ENCODE measurements at places on chromosomes 3 and 15. TPM values are rescaled to one million over a fixed set of nuclear protein-coding genes. Genes with fewer than 3 reads are reported as not detected.

DNA sequence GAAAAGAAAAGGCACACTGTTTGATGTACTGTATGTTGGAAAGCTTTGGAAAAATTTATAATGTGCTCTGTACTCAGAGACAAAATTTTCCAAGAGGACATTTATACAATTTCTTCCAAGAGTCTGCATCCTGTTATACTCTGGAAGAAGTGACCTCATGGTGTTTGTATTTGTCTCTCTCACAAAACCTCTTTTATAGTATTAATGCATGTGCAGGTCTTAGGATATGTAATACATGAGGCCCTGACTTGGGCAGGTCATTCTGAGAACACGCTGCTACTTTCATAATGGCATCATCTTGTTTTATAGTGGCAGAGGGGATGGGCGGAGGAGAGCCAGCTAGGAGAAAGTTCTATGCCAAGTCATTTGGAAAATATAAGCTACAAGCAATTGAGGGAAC lies 72.0 kb upstream of the P3H2 start:
- no peak for DNase-seq
- H3K27ac ChIP-seq, result no peak overlapping the region
- no peaks in the 10 kb centered on the region for H3K27me3 ChIP-seq
- no peaks in the 10 kb centered on the region for H3K36me3 ChIP-seq

The TRH gene
- 0.13 TPM for total RNA-seq

The PP2D1 gene
- total RNA-seq, result not detected

DNA sequence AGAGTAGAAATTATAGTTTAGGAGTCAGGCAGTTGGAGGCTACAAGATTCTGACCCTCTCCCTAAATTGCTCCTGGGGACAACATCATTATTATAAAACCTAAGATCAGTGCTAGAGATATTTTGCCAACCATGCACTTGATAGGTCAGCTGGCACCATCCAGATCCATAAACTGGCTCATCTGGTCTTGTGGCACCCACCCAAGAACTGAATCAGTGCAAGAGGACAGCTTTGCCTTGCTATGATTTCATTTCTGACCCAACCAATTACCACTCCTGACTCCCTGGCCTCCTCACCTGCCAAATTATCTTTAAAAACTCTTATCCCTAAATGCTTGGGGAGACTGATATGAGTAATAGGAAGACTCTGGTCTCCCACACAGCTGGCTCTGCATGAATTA lies 461.1 kb upstream of the TGFBR2 start:
- no peak overlapping the region for H3K4me3 ChIP-seq
- peaks cover 4% of the 10 kb centered on the region for H3K36me3 ChIP-seq

DNA sequence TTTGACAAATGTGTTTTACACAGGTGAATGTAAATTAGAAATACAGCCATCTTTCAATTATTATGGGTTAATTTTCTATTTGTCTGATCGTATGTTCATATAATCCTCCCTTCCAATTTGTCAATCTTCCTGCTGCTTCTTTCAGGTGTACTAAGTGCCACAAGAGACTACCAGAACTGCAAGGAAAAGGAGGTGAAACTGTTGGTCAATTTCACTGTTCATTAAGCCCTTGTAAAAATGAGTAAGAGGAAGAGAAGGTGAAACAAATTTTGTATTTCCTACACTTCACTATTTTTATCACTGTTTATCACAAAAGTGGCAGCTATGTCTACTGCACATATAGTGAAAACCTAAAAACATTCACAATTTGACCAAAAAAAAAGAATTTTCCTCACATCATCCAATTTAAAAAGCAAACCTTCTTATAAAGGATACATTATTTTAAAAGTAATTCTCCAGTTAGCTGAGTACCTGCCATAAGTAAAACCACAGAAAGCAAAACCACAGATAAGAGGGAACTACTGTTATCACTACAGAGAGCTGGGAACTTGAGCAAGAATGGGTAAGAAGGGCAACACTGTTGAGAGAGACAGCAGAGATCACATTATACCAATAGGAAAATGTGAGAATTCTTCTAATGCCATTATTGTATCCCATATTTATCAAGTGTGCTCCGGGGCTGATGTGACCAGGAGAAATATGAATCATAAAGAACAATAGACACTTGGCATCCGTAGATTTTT lies 163.0 kb downstream of the TBC1D5 start:
- H3K36me3 ChIP-seq, result no peaks in the 10 kb centered on the region
- no peak overlapping the region for H3K4me3 ChIP-seq

The ACAN gene
- 0.13 TPM for total RNA-seq

DNA sequence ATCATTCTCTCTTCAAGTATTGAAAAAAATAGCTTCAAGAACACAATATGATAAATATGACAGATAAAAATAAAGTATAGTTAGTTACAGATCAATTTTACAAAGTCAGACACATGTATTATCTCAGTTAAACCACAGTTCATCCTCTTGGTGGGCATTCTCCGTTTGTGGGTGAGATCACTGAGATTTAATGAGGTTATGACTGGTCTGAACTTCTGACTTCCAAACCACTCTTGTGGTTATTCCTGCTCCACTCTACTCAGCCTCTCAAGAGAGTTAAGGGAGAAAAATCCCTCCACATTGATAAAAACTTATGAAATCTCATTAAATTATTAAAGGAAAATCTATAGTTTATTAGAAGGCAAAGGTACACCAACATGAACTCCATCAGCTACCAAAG lies 229.9 kb upstream of the LRTM1 start:
- no peak overlapping the region for H3K4me3 ChIP-seq
- H3K36me3 ChIP-seq, result no peaks in the 10 kb centered on the region
- H3K4me1 ChIP-seq, result peaks cover 12% of the 10 kb centered on the region
- no peak overlapping the region for H3K27ac ChIP-seq
- DNase-seq, result no peak

- H3K4me3 ChIP-seq, result no peak overlapping the region
- H3K27ac ChIP-seq, result no peak overlapping the region
- DNase-seq, result no peak
- H3K27me3 ChIP-seq, result peaks cover 95% of the 10 kb centered on the region
These were observed 834 bp upstream of the GREM1 start for GRCh38 chr15:32716915-32717425.

- DNase-seq, result no peak
- no peak overlapping the region for H3K27ac ChIP-seq
- no peak overlapping the region for H3K4me3 ChIP-seq
- H3K27me3 ChIP-seq, result peaks cover 2% of the 10 kb centered on the region
- H3K36me3 ChIP-seq, result no peaks in the 10 kb centered on the region
- peaks cover 39% of the 10 kb centered on the region for H3K4me1 ChIP-seq
These were observed 236.9 kb downstream of the XXYLT1 start for GRCh38 chr3:195034101-195034500.

The ERICH6 gene
- 0.68 TPM for total RNA-seq

The USP4 gene
- 54.5 TPM for total RNA-seq

DNA sequence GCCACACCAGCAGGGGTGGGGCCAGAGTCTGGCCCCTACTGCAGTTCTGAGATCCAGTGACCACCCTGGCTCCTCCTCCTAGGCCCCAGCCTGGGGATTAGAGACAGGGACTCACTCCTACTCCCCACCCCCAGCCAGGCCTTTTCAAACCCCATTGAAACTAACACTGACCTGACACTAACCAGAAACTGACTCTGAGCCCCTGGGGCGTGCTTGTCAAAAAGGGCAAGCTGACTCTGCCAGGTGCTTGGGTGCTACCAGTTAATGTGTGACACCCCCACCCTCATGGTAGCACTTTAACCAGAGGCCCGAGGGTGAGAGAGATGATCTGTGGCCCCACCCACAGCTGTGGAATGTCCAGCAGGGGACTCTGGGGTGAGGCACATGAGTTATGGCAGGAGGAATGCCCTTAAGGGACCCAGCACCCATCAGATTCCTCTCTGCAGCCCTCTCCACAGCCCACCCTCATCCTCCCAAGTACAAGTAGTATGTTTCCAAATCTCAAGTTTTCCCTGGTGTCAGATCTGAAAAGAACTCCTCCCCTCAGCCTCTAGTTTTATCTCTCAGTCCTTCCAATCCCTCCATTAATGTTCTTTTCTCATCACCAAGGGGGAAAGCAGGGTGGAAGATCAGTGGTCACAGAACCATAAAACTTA lies 1.4 kb downstream of the PTH1R start:
- H3K27me3 ChIP-seq, result peaks cover 29% of the 10 kb centered on the region
- peak overlapping the region; percentile 61 for H3K27ac ChIP-seq
- H3K4me1 ChIP-seq, result peaks cover 33% of the 10 kb centered on the region
- H3K36me3 ChIP-seq, result no peaks in the 10 kb centered on the region
- H3K4me3 ChIP-seq, result no peak overlapping the region
- no peak for DNase-seq

- H3K4me3 ChIP-seq, result no peak overlapping the region
- peaks cover 34% of the 10 kb centered on the region for H3K36me3 ChIP-seq
- no peak overlapping the region for H3K27ac ChIP-seq
- H3K27me3 ChIP-seq, result no peaks in the 10 kb centered on the region
- no peaks in the 10 kb centered on the region for H3K4me1 ChIP-seq
These were observed 66.3 kb downstream of the NIPA2 start for GRCh38 chr15:22904736-22905135.

DNA sequence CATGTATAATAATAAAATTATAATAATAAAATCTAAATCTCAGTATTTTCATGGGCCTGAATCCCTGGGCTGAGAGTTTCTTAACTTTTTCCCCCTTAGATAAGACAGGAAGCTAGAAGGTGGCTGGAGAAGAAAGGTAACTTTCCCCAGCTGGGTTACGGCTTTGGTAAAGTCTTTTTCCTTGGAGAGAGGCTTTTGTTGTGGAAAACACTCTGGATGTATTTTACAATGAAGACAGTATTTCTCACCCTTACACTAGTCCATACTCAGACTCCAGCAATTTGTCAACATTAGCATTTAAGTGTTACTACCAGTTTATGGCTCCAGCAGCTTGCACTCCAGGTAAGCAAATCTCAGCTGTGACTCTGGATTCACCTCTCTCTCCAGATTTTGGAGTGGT lies 34.9 kb downstream of the APH1B start:
- H3K27me3 ChIP-seq, result peaks cover 3% of the 10 kb centered on the region
- H3K27ac ChIP-seq, result no peak overlapping the region
- no peak for DNase-seq
- H3K36me3 ChIP-seq, result peaks cover 2% of the 10 kb centered on the region
- H3K4me1 ChIP-seq, result peaks cover 15% of the 10 kb centered on the region

DNA sequence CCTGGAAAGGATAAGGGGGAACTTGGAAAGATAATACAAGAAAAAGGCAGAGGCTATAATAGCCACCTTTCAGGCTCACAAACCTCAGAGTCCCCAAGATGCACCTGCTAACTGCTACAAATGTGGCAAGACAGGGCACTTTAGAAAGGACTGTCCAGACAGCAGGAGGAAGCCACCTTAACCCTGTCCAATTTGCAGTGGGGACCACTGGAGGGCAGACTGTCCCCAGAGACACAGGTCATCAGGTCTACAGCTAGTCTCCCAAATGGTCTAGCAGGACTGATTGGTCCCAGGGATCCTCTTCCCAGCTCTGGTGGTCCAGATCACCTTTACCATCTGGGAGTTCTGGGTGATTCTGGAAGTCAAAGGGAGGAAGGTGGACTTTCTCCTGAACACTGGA lies 882.5 kb upstream of the GBE1 start:
- no peaks in the 10 kb centered on the region for H3K4me1 ChIP-seq
- no peaks in the 10 kb centered on the region for H3K27me3 ChIP-seq
- no peaks in the 10 kb centered on the region for H3K36me3 ChIP-seq
- no peak overlapping the region for H3K4me3 ChIP-seq
- H3K27ac ChIP-seq, result no peak overlapping the region
- no peak for DNase-seq

DNA sequence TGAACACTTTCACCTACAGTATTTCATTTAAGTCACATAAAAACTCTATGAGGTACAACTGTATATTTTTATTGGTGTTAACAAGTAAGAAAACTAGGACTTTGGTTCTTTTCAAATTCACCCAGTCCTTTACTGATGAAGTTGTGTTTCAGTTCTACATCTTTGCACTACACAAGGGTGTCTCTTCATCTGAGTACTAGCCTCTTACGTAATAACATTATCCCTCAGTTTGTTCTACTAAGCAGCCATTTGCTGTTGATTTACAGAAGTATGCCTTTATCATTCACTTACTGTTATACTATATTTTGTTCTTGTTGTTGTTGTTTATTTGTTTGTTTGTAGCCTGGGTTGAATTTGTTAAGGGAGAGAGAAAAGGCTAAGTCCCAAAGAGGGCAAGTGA lies 311.9 kb downstream of the PLOD2 start:
- H3K4me3 ChIP-seq, result no peak overlapping the region
- DNase-seq, result no peak
- H3K4me1 ChIP-seq, result no peaks in the 10 kb centered on the region
- no peaks in the 10 kb centered on the region for H3K27me3 ChIP-seq
- H3K27ac ChIP-seq, result no peak overlapping the region

The WWTR1 gene
- total RNA-seq, result 97.4 TPM

The GABRR3 gene
- total RNA-seq, result not detected

- peak overlapping the region; percentile 2 for H3K4me3 ChIP-seq
- no peak for DNase-seq
- peaks cover 2% of the 10 kb centered on the region for H3K36me3 ChIP-seq
- H3K4me1 ChIP-seq, result peaks cover 27% of the 10 kb centered on the region
These were observed 53.8 kb downstream of the CDCP1 start for GRCh38 chr3:45092132-45093031.

DNA sequence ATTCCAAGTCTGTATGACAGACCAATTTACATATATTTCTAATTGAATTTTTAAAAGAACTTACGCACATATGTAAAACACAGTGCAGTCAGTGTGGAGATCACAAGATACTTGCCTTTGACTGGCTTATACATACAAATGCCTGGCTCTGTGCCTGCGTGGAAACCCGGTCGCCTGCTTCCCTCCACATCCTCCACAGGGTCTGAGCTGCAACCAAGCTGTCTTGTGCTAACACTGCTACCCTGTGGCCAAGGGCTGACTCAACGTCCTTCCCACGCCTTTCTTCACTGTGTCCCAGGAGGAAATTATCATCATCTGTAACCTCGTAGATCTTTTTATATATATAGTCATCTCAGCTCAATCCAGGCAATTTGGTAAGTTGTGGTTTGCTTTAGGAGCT lies 117.0 kb downstream of the WNT7A start:
- no peaks in the 10 kb centered on the region for H3K27me3 ChIP-seq
- no peak overlapping the region for H3K27ac ChIP-seq
- no peak overlapping the region for H3K4me3 ChIP-seq
- peaks cover 16% of the 10 kb centered on the region for H3K4me1 ChIP-seq
- DNase-seq, result no peak
- H3K36me3 ChIP-seq, result no peaks in the 10 kb centered on the region

The RGMA gene
- total RNA-seq, result 24.3 TPM

The LRRC2 gene
- total RNA-seq, result 0.87 TPM

DNA sequence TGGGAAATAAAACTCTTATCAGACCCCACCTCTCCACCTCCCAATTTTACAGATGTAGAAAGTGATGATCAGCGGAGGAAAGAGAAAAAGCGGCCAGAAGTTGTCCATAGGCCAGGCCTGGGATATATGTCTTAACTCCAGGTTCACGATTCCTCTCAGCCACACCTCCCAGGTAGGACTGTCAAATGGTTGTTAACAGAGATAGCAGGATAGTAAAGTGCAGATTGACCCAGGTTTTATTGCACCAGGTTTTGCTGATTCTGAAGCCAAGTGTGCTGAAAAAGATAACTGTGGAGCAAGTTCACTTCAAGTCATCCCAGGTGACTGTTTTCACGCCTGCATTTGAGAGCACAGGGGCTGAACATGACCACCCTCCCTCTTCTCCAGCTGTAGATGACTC lies 36.1 kb downstream of the LSM3 start:
- H3K4me1 ChIP-seq, result peaks cover 21% of the 10 kb centered on the region
- no peak for DNase-seq
- no peak overlapping the region for H3K27ac ChIP-seq
- peaks cover under 1% of the 10 kb centered on the region for H3K36me3 ChIP-seq
- no peaks in the 10 kb centered on the region for H3K27me3 ChIP-seq

The SPATA12 gene
- not detected for total RNA-seq

The C3orf20 gene
- total RNA-seq, result 0.09 TPM

The SAMD7 gene
- not detected for total RNA-seq

GRCh38 chr3:196320137-196320536 lies 2.1 kb upstream of the DYNLT2B start:
- H3K36me3 ChIP-seq, result no peaks in the 10 kb centered on the region
- peak overlapping the region; percentile 43 for H3K4me3 ChIP-seq
- no peaks in the 10 kb centered on the region for H3K27me3 ChIP-seq
- no peaks in the 10 kb centered on the region for H3K4me1 ChIP-seq
- peak overlapping the region; percentile 71 for H3K27ac ChIP-seq

Measured in mesothelial cell of epicardium (in vitro differentiated cells).